NCI-H460 (cell line): ENCODE measurements at places on chromosomes 11 and 22.

- no peak for DNase-seq
Observed at GRCh38 chr11:76803811-76804600, 20.9 kb downstream of the TSKU start.

- DNase-seq = no peak
Observed at GRCh38 chr11:130477586-130478203, 29.2 kb downstream of the ADAMTS15 start.

DNA sequence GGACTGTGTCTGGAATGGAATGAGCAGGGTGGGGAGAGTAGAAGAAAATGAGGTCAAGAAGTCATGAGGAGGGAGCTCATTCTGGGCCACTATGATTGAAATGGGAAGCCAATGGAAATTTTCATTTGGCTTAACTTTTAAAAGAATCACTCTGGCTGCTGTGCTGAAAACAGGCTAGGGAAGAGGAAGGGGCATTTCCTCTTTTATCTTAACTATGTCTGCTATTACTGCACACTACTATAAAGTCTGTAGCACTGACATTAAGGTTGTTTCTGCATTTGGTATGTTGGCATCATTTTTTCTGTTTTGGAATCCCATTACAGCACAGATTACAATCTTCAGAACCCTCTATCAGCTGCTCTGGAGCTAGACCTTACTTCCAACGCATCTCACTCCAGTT lies 8.2 kb downstream of the PATL1 start:
- no peak for DNase-seq

DNA sequence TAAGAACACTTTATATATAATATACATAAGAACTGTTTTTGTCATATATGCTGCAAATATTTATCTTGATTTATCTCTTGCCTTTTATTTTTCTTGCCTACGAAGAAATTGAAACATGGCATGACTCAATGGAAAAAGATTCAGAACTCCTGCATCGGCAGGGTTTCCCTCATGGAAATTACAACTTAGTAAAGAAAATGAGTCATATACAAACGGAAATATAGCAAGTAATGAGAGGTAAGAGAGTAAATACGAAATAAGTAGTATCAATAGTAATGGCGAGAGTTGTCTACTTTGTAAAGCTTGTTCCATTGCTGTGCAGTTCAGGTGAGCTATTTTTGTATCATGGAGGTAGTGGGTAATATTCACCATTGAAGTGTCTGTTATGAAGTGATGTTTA lies 350.4 kb downstream of the DDX10 start:
- DNase-seq = no peak

GRCh38 chr11:129945373-129945772 lies 50.0 kb upstream of the NFRKB start:
- no peak for DNase-seq

GRCh38 chr11:92707173-92707619 lies 262.3 kb upstream of the MTNR1B start:
- no peak for DNase-seq

- DNase-seq = no peak
Observed at GRCh38 chr11:74895340-74896116, 53.4 kb downstream of the XRRA1 start.

GRCh38 chr11:67116758-67117105 lies 2.3 kb upstream of the KDM2A start:
- DNase-seq = no peak
